Stimulated activated CD4-positive, alpha-beta T cell treated with anti-CD3 and anti-CD28 coated beads, TNF-alpha, amount 100 ng/mL, for 4 hours (primary cell): ENCODE measurements at places on chromosomes 6 and 20.

GRCh38 chr6:157778719-157779118 lies 44.3 kb upstream of the SNX9 start:
- no peak for DNase-seq

DNA sequence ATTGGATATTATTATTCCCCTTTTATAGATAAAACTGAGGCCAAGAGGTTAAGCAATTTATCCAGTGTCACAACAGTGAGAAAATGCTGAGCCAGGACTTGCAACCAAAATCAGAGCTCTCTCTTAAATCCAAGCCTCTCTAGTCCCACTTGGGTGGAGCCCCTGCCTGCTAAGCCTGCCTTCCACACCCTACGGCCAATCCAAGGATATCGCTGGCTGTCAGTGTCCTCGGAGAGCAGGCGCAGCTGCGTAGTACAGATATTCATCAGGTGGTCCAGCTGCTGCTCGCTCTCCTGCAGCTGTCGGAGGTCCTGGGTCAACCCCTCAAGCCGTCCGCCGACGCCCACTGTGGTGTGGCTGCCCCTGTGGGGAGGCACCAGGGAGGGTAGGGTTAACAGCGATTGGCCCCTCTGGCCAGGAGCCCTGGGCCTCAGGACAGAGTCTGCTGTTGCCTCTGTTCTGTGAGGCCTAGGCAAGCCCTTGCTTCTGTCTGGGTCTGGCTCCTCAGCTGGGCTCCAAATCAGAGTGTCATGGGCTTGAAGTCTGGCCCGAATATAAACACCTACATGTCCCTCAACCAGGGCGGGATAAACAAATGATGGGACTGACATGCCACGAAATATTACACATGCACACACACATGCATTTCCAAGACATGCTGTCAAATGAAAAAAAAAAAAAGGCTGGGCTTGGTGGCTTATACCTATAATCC lies 3.9 kb upstream of the NECAB3 start:
- DNase-seq: no peak

- DNase-seq: no peak
These were observed 18.9 kb downstream of the PKIG start for GRCh38 chr20:44601236-44601671.

DNA sequence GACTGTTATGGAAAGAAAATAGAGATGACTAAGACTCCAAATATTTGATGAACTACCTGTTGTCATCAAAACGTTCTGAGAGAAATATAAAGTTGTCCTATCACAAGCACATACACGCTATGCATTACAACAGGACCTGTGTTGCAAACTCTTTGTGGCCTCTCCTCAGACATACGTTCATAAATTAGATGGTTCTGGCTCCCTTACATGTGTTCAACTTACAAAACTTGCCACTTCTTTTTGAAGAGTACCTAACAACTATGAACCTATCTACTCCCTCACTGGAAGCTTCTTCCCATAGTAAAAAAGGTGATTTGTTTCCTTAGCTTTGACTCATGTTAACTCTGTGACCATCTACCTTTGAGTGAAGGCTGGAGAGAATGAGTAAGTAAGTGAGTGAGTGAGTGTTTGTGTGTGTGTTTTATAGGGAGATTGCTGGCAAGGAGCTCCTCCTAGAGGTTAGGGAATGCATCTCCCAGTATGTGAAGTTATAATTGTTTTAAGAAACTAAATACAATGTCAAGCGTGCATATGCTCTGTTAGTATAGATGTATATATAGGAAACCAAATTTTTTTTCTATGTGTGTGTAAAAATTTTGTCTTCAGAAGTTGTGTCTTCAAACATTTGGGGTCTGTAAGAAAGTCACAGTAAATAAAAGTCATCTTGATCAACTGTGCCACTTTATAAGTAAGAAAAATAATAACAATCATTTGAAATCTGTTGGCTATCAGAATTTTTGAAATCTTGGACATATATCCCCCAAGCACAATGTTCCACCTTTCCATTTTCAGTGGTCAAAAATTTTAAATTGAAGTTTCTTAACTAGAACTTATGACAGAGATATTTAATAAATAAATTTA lies 1211.1 kb upstream of the GJE1 start:
- no peak for DNase-seq

GRCh38 chr6:143166247-143166695 lies 105.6 kb downstream of the AIG1 start:
- no peak for DNase-seq

GRCh38 chr6:703552-703951 lies 10.6 kb upstream of the EXOC2 start:
- DNase-seq: no peak

DNA sequence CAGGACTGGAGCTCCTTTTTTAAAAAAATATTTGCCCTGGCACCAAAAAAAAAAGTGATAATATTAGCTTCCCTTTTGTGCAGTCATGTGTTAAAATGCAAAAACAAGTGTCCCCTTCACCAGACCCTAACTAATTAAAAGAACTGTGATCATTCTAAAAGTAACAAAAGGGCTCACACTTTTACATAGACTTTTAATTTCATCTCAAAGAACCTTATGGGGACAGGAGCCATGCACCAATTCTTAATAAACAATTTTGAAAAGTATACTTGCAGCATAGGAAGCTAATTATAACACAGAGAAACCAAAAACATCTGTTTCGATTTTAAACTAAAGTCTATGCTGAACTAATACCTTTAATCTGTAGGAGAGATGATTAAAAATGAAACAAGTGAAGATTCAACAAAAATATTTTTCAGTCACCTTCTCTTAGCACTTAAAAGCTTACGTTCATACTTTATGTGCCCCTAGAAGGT lies 17.3 kb downstream of the STX7 start:
- DNase-seq: no peak

DNA sequence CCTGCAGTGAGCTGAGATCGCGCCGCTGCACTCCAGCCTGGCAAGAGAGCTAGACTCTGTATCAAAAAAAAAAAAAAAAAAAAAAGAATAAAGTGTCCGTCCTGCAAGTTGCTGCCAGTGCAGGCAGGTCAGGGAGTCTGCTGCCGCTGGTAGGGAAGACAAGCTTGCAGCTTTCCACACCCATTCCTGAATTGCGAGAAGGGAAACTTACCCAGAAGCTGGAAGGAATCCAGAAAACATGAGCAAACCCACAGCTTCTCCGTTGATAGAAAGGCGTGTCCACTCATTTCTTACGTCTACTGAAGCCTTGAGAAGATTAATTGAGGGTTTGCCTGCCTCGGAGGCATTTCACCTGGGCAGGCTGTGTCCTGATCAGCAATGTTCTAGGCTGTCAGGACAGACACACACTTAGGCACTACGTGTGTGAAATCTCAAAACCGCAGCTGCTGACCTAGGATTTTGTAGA lies 61.6 kb upstream of the DSP start:
- DNase-seq: no peak

- no peak for DNase-seq
These were observed 680 bp upstream of the MTCH1 start for GRCh38 chr6:36986704-36987047.
